ENCODE measurements at places on chromosomes 11 and 22. TPM values are rescaled to one million over a fixed set of nuclear protein-coding genes. Genes with fewer than 3 reads are reported as not detected.

RASGRP2 gene
- total RNA-seq = 18.9 TPM

UBQLNL gene
- total RNA-seq = 2.6 TPM

DNA sequence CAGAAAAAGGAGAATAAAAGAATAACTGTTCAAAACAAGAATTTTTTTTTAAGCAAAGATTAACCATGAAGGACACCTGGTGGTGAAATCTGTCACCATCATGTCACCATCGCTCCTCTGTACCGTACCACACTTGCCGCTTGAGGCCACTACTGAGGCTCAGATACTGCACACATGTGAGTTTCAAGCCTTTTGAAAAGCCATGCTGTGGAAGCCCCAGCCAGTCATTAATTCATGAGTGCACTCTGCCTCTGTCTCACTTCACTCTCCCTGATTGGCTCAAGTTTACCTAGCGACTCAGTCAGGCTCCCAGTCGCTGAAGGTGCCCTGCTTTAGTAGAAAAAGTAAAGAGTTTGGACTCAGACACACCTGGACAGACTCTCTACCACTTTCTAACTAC lies 6.6 kb upstream of the MS4A12 start:
- no peak overlapping the region for H3K27ac ChIP-seq
- no peaks in the 10 kb centered on the region for H3K4me1 ChIP-seq
- no peak for DNase-seq
- H3K36me3 ChIP-seq = no peaks in the 10 kb centered on the region
- no peak overlapping the region for H3K4me3 ChIP-seq
- H3K27me3 ChIP-seq = no peaks in the 10 kb centered on the region

GRCh38 chr11:121257976-121258375 lies 34.6 kb upstream of the SC5D start:
- H3K4me3 ChIP-seq = no peak overlapping the region
- peaks cover 5% of the 10 kb centered on the region for H3K27me3 ChIP-seq
- no peak overlapping the region for H3K27ac ChIP-seq
- H3K36me3 ChIP-seq = no peaks in the 10 kb centered on the region
- H3K4me1 ChIP-seq = no peaks in the 10 kb centered on the region

DNA sequence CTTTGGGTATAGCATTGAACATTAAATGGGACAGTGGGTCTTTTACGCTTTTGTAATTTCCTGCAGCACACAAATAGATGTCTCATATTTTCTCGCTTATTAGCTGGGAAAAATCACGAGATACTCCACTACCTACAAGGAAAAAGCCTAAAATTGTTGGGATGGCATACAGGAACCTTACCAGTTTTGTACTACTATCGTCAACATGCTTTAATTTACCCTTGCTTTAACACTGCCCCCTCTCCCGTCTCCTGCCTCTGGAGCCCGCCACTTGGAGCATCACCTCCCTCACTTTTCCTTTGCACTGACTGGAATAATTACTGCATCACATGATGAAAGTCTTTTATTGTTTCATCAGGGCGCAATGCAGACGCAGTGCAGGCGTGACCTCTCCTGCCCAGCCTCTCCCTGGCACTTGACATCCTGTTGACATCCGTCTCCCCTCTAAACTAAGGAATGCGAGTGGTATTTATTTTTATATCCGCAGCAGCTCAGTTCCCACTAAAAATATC lies 1.0 kb upstream of the FNBP4 start:
- no peaks in the 10 kb centered on the region for H3K4me1 ChIP-seq
- H3K4me3 ChIP-seq = peak overlapping the region; percentile 46
- no peaks in the 10 kb centered on the region for H3K27me3 ChIP-seq
- no peaks in the 10 kb centered on the region for H3K36me3 ChIP-seq

All from uterus (tissue), 4 donors.